ENCODE measurements at places on chromosomes 12 and 14. TPM values are rescaled to one million over a fixed set of nuclear protein-coding genes. Genes with fewer than 3 reads are reported as not detected.
A peak's percentile ranks its signal among the peaks of the same experiment; 100 is the strongest.

- DNase-seq = no peak
Measured at GRCh38 chr14:60313093-60313492, 64.1 kb downstream of the PPM1A start.

- DNase-seq = no peak
Measured at GRCh38 chr14:83733670-83734069, 1796.3 kb upstream of the FLRT2 start.

- peak; percentile 89 for DNase-seq
Measured at GRCh38 chr12:96193725-96194575, at the start of gene ELK3. Gene ELK3, plus strand, starts transcription at chr12:96194375.

GRCh38 chr12:131885543-131886057 lies 8.8 kb upstream of the ULK1 start:
- no peak for DNase-seq

DNA sequence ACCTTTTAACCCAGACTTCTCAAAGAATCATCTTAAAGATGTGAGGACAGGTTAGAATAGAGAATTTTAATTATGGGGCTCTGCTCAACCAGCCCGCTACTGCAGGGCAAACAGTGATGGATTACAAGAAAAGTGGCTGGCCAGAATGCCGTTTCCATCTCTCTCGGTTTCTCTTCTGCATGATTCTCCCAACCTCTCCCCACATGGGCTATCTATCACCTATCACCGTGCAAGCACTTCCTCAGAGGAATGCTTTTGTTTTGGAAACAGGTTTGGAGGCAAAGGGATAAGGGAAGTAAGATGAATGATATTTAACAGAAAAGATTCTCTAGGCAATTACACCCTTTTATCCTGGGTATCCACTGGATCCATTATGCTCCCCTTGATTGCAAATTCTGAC lies 37.4 kb upstream of the PHC1 start:
- no peak for DNase-seq

Gene MYF5
- not detected for total RNA-seq

- DNase-seq = no peak
Measured at GRCh38 chr12:778615-779014, 26.2 kb downstream of the WNK1 start.

Gene UTP20
- 7.8 TPM for total RNA-seq

Measured in right cardiac atrium (tissue), 5 donors.